ENCODE measurements at places on chromosomes 6 and 20. TPM values are rescaled to one million over a fixed set of nuclear protein-coding genes. Genes with fewer than 3 reads are reported as not detected.

- DNase-seq, result no peak
- no peak overlapping the region for H3K4me3 ChIP-seq
- H3K27me3 ChIP-seq, result no peaks in the 10 kb centered on the region
- H3K27ac ChIP-seq, result no peak overlapping the region
Measured at GRCh38 chr6:28282926-28283325, 1.6 kb downstream of the PGBD1 start.

The CRISP3 gene
- total RNA-seq, result not detected

The CEP162 gene
- total RNA-seq, result 5.3 TPM

GRCh38 chr20:62947532-62948300 is 4.8 kb upstream of the SLC17A9 start:
- no peaks in the 10 kb centered on the region for H3K4me1 ChIP-seq
- no peak for DNase-seq
- peaks cover 13% of the 10 kb centered on the region for H3K36me3 ChIP-seq
- H3K4me3 ChIP-seq, result no peak overlapping the region
- no peak overlapping the region for H3K27ac ChIP-seq
- no peaks in the 10 kb centered on the region for H3K27me3 ChIP-seq

The JPH2 gene
- 0.49 TPM for total RNA-seq

The PAX1 gene
- total RNA-seq, result not detected

The HCRTR2 gene
- not detected for total RNA-seq

DNA sequence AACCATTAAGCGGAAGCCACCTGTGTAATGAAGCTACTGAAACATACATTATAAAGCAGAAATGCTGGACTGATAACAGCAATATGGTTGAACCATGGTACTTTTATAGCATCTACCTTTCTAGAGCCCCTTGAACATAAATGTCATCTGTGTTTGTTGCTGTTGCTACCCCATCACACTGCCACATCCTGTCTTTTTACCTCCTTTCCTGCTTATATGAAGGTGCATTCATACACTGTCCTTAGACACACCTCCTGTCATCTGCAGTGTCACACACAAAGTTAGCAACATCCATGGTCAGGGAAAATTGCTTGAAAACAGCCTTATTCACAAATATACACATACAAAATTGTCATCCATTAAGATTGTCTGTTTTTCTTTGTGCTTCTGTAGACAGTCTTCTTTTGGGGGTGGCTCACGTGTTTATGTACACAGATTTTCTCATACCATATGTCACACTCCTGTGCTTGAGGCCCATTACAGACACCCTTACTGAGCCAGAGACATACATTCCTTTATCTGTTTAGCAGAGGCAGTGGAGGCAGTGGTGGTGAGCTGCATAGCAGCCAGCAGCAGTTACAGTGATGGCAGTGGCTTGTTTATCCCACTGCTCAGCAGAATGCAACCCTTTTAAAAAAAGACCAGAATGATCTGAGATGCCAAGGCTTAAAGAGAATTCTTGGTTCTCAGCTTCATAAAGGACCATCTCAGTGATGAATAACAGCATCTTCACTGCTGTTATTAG is 25.9 kb downstream of the C6orf62 start:
- H3K27me3 ChIP-seq, result no peaks in the 10 kb centered on the region
- no peak overlapping the region for H3K4me3 ChIP-seq
- H3K4me1 ChIP-seq, result peaks cover 3% of the 10 kb centered on the region
- H3K36me3 ChIP-seq, result no peaks in the 10 kb centered on the region
- DNase-seq, result no peak

The CENPW gene
- total RNA-seq, result 62.1 TPM

GRCh38 chr6:2940851-2941250 is 30.5 kb downstream of the SERPINB6 start:
- H3K4me1 ChIP-seq, result no peaks in the 10 kb centered on the region
- no peak for DNase-seq
- H3K4me3 ChIP-seq, result no peak overlapping the region
- H3K27me3 ChIP-seq, result no peaks in the 10 kb centered on the region

The PAK5 gene
- total RNA-seq, result not detected

DNA sequence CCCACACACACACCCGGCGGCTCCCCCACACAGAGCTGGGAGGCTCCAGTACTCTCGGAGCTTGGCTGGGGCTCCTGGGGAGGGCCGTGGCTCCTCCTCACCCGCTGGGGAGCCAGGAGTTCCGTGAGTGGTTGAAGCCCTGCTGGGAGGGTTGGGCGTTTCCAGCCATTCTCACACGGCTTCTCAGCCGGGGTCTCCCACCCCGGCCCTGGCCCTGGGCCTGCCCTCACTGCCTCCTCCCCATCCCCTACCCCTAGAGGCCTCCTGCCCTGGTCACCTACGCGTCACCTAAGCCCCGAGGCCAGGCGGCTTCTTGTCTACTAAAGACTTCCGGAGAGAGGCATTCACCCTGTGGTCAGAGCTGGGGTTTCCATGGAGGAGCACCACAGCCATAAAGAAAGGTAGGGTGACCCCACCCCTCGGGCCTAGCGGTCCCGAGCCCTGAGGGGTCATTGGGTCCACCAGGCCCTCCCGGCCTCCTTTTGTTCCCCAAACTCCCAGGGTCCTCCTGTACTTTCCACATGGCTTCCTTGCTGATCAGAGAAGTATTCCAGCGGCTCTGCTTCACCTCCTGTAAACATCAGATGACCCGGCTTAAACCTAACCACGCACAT is 99.3 kb downstream of the TTLL2 start:
- peak overlapping the region; percentile 4 for H3K4me3 ChIP-seq
- peaks cover 4% of the 10 kb centered on the region for H3K4me1 ChIP-seq
- no peaks in the 10 kb centered on the region for H3K36me3 ChIP-seq
- no peak overlapping the region for H3K27ac ChIP-seq
- H3K27me3 ChIP-seq, result peaks cover 15% of the 10 kb centered on the region
- no peak for DNase-seq

The LBP gene
- 0.15 TPM for total RNA-seq

GRCh38 chr6:56954403-56955170 is at the start of gene BEND6:
TSS of gene BEND6 (plus strand) at chr6:56955107. CDS start at chr6:56981811, 26,704 bp downstream.
- peaks cover 18% of the 10 kb centered on the region for H3K36me3 ChIP-seq
- H3K27ac ChIP-seq, result peak within 1 kb of the TSS; percentile 95
- peaks cover 29% of the 10 kb centered on the region for H3K4me1 ChIP-seq
- H3K4me3 ChIP-seq, result peak within 1 kb of the TSS; percentile 68

Data from Panc1 (cell line).